ENCODE measurements at places on chromosomes 5 and 9.

DNA sequence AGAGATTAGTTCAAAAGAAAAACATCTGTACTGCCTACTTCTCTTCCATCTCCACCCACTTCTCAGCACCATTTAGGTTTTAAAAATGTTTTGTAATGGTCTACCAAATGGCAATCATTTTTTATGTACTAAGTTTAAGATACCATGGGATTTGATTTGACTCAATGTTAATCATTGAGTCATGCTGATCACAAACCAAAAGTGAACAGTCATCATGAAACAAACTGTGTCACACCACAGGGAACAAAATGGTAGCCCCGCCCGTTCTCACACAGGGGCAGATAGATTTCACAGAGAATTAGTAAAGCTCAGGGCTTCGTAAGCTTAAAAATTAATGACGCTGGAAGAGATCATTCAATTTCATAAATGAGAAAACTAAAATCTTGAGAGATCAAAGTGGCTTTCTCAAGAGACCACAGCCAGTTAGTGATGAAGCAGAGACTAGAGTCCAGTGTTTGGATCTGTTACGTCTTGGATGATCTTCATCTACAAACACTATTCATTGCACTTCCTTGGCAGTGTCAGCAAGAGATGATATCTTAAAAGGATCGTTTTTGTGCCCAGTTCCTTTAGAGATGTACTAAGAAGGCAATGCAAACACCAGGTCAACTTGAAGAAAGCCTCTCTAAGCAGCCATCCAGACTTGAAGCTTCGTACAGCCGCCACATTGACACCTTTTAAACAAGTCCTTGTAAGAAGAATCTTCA lies 33.9 kb upstream of the TRIO start:
- DNase-seq, result no peak

DNA sequence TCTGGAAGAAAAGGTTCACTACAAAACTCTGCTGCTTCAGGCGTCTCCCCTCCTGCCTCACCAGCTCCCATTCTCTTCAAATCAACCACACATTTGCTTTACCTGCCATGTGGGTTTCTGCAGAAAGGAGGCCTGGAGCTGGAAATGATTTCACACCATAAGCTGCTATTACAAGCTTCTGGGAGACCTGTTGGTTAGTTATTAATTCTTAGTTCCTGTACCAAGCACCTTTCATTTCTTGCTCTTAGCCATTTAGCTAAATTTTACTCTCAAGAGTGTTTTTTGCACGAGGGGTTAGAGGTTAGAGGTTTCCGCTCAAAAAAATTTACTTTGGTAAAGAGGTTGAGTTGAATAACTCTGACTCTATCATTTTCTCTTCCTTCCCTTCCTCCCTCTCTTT lies 70.3 kb downstream of the MAP1B start:
- DNase-seq, result no peak

DNA sequence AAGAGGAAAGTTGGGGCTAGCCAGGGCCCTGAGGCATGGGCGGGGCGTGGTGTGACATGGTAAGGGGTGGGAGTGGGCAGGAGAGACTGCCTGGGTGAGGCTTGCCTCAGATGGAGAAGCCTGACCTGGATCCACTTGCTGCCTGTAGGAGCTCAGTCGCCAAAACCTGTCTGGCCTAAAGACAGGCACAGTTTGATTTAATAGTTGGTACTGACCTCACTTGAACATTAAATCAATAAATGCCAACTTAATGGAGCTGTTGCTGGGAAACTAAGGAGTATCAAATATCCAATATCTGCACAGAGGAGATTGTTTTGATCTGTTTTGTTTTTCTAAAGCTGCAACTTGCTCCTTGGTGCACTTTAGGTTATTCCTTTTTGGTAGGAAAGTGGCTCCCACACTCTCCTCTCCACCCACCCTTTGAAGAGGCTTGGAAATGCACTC lies 86.4 kb downstream of the RCL1 start:
- no peak for DNase-seq

GRCh38 chr9:106532306-106533015 lies 330.5 kb upstream of the ZNF462 start:
- no peak for DNase-seq

Measured in common myeloid progenitor, CD34-positive (primary cell).